Fibroblast of the aortic adventitia (primary cell): ENCODE measurements at places on chromosomes 1 and 21. TPM values are rescaled to one million over a fixed set of nuclear protein-coding genes. Genes with fewer than 3 reads are reported as not detected.

The RPS6KC1 gene
- total RNA-seq = 29.7 and 70.3 TPM in 2 replicates

The KRTAP20-1 gene
- not detected in 2 replicates for total RNA-seq

The C1QA gene
- not detected in 2 replicates for total RNA-seq

The VSIG8 gene
- total RNA-seq = not detected in 2 replicates

The CLCA4 gene
- not detected in 2 replicates for total RNA-seq

The LMNA gene
- total RNA-seq = 502 and 1,039 TPM in 2 replicates

The BSND gene
- not detected in 2 replicates for total RNA-seq

The CD84 gene
- total RNA-seq = not detected in 2 replicates

The ZBTB8B gene
- total RNA-seq = under 0.01 TPM in 1 of 2 replicates, not detected in the other

The ELAPOR1 gene
- total RNA-seq = 0.16 and 0.45 TPM in 2 replicates

The BPNT1 gene
- total RNA-seq = 6.8 and 20.3 TPM in 2 replicates

DNA sequence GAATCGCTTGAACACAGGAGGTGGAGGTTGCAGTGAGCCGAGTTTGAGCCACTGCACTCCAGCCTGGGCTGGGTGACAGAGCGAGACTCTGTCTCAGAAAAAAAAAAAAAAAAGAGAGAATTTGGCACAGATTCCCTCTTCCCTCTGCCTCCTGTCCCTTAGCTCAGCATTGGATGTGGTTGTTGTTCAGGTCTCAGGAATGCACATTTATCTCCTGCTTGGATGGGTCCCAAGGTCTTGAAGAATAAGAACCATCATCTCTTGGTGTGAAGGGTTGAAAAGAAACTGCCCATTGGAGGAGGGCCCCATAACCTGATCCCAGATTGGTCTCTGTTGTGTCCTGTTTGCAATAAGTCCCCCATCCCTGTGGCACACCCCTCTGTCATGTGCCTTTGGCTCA, 34.9 kb downstream of the UBIAD1 start:
- DNase-seq = peak; percentile 47

- no peak for DNase-seq
These were observed 68.3 kb upstream of the SPAG17 start for GRCh38 chr1:118253053-118253915.

GRCh38 chr1:180851995-180852887, 60.5 kb upstream of the KIAA1614 start:
- no peak for DNase-seq

- no peak for DNase-seq
These were observed 135.2 kb downstream of the SLC44A5 start for GRCh38 chr1:75475696-75476095.

DNA sequence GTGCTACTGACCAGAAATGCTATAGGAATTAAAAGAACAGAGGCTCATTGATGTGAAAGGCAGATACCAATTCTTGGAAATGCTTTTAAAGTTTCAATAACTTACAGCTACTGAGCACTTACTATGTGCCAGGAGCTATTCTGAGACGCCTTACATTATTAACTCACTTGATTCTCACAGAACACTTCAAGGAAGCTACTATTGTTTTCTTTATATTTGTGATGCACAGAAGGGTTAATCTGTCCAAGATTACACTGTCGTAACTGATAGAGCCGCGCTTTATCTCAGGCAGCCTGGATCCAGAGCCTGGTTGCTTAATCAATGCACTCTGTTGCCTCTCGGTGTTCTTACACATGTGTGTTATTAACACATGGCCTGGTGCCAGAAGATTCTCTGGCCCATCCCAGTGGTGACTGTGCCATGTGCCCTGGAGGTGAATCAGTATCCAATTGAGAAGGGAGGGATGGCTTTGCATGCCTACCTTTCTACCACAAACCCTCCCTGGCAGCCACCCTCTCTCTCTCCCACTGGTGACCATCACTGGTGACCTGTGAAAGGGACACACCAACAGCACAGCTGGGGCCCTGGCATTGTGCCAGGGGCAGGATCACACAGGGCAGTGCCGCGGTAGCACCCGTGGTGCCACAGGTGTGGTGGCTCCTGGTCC, 8.8 kb downstream of the FMO1 start:
- peak; percentile 62 for DNase-seq

- peak; percentile 53 for DNase-seq
These were observed 19.8 kb downstream of the SPOCD1 start for GRCh38 chr1:31795801-31796621.

DNA sequence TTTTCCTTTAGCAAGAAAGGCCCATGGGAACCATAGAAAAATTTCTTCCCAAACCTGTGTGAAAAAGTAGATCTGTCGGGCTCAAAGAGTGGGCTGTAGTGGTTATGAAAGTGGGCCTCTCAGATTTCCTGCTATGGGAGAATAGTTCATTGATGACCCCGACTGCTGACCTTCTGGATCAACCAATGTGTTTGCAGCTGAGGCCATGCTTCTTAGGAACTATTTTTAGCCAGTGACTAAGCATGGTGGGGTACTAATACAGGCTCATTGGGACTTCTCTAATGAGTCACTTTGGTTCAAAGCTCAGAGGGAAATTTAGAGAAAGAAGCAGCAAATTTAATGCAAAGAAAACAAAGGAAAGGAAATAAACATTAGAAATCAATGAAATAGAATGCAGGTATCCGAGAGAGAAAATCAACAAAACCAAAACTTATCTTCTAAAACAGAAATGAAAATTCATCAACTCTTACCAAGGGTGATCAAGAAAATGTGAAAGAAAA, 12.6 kb upstream of the PSMA5 start:
- DNase-seq = peak; percentile 88

- peak; percentile 81 for DNase-seq
These were observed 52.7 kb downstream of the ZBTB17 start for GRCh38 chr1:15923241-15923640.

GRCh38 chr1:181086926-181087325, 1.6 kb upstream of the IER5 start:
- DNase-seq = peak; percentile 62

DNA sequence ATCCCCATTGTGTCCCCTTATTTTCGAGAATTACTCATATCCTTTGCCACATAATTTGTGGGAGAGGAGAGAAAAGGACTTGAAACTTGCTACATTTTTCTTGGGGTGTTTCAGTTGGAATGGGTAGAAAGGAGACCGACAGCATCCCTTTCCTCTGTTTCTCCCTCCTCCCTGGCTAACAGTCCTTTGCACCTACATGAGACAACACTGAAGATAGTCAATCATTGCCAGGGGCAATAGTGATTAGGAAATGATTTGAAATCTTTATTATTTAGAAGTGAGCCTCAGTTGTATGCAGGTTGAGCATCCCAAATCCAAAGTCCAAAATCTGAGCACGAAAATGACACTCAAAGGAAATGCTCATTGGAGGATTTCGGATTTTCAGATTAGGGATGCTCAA, 7.8 kb upstream of the TARS2 start:
- DNase-seq = no peak

GRCh38 chr1:86516335-86516734, 30.5 kb upstream of the CLCA4 start:
- peak; percentile 9 for DNase-seq

DNA sequence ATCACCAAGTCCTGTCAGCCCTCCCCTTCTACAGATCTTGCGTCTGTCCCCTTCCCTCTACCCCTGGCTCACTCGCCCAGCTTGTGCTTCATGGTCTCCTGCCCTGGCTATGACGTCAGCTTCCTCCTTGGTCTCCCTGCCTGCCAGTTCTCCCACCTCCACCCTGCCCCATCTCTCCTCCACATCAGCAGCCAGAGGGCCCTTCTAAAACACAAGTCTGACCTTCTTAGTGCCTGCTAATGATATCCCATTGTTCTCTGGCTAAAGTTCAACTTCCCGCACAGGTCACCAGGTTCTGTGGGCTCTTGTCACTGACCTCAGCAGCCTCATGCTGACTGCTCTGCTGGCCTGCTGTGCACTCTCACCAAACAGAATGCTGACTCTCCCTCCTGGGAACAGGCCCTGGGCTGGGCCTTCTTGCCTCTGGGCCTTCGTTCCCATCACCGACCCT, 24.7 kb upstream of the MYCL start:
- DNase-seq = peak; percentile 18

DNA sequence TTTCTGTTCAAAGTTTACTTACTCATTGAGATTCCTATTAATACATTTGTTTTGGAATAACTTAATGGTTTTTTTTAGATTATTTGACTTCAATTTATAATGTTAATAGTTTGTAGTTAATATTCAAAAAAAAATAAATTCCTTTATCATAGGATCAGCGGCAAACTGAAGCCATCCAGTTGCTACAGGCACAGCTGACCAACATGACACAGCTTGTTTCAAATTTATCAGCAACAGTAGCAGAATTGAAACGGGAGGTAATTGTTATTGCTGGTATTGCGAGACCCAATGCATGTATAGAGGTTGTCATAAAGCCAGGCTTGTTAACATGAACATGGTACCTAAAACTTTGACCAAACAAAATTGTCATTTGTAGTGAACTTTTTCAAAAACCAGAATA, 59.0 kb upstream of the FASLG start:
- DNase-seq = no peak

- no peak for DNase-seq
These were observed 34.2 kb downstream of the SERINC2 start for GRCh38 chr1:31447210-31447609.

DNA sequence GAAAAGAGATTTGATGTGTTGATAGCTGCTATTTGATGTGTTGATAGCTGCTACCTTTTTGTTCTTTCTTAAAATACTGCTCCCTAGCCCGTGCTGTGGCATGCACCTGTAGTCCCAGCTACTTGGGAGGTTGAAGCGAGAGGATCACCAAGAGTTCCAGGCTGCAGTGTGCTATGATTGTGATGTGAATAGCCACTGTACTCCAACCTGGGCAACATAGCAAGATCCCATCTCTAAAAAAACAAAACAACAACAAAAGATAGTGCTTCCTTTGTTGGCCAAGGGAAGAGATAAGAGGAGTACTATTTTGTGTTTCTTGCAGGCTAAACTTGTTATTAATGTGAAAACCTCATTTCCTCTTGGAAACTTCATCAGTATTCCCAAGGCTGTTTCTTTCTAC, 6.1 kb downstream of the GPSM2 start:
- DNase-seq = no peak

GRCh38 chr1:18011703-18012102, 95.9 kb upstream of the IGSF21 start:
- DNase-seq = no peak

DNA sequence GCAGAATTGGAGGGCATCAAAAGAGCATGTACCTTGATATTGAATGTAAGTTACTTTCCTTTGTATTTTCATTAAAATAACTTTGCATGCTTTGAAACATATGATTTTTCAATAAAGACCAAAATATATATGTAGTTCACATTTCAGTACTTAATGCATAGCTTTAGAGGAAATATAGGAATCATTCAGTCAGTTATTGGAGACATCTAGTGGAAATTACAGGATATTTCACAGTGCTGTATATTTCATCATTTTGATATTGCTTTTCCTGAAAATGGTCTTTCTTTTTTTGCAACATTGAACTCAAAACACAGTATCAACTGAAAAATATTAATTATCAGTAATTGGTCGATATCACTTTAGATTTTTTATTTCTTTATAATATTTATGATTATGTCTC, 375.8 kb downstream of the NCAM2 start:
- peak; percentile 35 for DNase-seq

DNA sequence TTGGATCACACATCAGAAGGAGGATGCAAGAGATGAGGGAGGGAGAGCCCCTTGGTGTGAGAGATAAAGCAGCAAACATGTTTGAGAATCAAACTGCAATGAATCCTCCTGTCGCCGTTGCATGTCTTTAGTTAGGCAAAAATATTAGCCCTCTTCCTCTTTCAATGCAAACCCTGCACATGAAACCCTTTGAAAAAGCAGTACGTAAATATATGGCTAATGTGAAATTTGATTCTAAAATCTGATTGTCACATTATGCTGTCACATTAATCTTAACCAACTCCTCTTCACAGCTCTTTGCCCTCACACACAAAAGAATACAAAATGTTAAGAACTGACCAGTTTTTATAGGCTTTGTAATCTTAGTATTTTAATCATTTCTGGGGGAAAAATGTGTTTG, 63.4 kb downstream of the WDR64 start:
- DNase-seq = no peak

GRCh38 chr1:43454270-43455011, 710 bp upstream of the HYI start:
- peak; percentile 85 for DNase-seq

- no peak for DNase-seq
These were observed 55.6 kb downstream of the PTPRF start for GRCh38 chr1:43586136-43586731.

- DNase-seq = no peak
These were observed 6.7 kb downstream of the FBXO6 start for GRCh38 chr1:11670747-11671146.

DNA sequence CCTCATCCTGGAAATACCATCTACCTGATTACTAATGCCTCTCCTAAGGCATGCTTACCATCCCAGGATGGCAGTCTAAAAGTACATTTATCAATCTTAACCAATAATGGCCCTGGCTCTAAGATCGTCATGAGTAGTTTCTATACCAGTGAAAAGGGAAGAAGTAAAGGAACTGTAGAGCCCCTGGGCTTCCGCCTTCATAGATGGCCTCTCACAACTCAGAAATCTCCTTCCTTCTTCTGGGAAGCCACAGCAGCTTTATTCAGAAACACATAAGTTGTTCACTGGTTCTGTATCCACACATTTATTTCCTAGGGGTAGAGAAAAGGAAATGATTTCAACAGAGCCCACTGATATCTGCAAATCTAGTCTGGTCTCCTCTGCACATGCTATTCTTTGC, 41.0 kb upstream of the CD5L start:
- DNase-seq = no peak

GRCh38 chr21:46489800-46490199, 31.1 kb downstream of the DIP2A start:
- no peak for DNase-seq

DNA sequence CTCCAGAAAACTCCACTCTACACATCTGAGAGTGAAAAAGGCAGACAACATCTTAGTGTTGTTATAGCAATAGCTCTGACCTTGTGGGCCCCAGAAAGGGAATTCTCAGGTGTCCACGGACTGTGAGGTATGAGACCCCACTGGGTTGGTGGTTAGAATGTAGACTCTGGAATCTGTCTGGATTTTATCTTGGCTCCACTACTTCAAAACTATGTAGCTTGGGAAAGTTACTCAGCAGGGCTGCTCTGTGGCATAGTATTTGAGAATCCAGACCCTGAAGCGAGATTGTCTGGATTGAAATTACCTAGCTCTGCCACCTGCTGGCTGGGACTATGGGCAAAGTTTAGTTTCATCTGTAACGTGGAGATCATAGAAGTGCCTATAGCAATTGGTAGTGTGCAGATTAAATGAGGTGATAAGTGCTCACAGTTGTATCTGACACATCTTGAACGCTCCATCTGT, 25.8 kb downstream of the PRDM2 start:
- peak; percentile 42 for DNase-seq

DNA sequence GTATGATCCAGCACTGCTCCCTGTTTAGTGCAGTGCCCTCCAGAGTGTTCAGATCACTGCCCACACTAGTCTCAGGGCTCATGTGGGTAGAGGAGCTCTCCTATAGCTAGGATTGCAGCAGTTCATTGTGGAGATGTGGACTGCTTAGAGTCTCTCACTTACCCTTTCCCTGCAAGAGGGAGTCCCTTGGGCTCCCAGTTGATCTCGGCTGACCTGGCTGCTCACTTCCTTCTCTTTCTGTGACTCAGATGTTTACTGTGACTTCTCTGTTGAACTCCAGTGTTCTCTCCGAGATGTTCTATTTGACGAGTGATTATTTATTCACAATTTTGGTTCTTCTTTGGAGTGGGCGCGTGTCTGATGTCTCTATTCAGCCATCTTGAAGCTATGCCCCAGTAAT, 141.9 kb downstream of the PTBP2 start:
- no peak for DNase-seq
